Activated T-cell treated with anti-CD3 and anti-CD28 coated beads, Interleukin-2, amount 50 U/mL, for 48 hours (primary cell): ENCODE measurements at places on chromosomes 6 and 20.
A peak's percentile ranks its signal among the peaks of the same experiment; 100 is the strongest.

GRCh38 chr6:132275066-132275970, 126.0 kb downstream of the MOXD1 start:
- DNase-seq, result no peak

- no peak for DNase-seq
These were observed 32.7 kb downstream of the CYP24A1 start for GRCh38 chr20:54140927-54141566.

DNA sequence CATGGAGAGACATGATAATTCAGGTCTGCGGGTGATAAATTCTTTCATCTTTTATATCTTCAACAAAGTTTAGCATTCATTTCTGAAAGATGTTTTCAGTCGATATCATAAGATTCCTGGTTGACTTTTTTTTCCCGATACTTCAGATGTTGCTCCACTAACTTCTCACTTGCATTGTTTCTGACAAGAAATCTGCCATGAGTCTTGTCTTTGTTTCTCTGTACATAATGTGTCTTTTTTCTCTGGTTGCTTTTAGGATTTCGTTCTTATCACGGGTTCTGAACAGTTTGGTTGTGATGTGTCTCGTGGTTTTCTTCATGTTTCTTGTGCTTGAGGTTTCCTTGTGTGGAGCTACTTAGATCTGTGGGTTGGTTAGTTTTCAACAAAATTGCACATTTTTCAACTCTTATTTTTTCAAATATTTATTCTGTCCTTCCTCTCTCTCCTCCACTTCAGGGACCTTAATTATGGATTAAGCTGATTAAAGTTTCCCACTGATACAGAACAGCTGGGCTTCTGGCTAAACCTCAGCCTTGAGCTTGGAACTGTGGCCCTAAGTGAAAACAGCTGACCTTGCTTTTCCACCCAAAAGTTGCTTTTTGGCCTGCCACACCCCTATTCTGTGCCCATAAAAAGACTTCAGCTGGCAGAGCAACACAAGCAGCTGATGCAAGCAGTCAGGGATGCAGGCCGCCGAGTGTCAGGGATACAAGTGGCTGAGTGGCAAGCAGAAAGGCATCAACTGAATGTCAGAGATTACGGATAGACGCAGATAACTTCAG, 97.9 kb upstream of the SNX9 start:
- no peak for DNase-seq

GRCh38 chr20:32190616-32191415, 16.7 kb downstream of the PLAGL2 start:
- peak; percentile 52 for DNase-seq

GRCh38 chr6:89596056-89596455, 42.5 kb downstream of the LYRM2 start:
- DNase-seq, result no peak

- peak; percentile 74 for DNase-seq
These were observed 27.8 kb downstream of the FGD2 start for GRCh38 chr6:37033255-37033654.

GRCh38 chr6:162100096-162100495, 627.5 kb downstream of the PRKN start:
- DNase-seq, result no peak

DNA sequence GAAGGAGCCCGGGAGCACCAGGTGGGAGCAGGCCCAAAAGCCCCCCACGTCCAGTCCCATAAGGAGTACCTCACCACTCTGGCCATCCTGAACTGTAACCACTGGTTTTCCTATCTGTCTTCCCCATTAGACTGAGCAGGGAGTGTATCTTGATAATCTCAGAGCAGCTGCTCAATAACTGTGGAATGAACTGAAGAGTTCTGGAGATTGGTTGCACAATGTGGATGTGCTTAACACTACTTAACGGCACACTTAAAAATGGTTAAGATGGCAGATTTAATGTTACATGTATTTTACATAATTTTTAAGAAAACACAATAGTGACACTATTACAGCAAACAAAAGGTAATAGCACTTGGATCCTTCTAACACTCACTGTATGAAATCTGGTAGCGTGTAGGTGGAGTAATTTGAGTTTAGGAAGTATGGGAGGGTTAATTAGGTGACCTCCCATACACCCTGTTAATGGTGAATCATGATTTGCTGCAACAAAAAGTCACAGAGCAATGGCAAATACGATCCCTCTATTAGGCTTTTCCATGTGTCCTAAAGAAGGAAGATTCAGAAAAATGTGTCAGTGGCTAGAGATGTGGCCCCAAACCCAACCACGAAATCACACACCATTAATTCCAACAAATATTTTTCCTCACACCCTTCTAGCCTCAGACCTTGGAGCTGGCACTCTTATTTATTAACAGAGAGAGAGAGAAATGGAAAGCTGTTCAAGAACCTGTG, 18.4 kb downstream of the TRAM2 start:
- DNase-seq, result no peak

- DNase-seq, result no peak
These were observed 639 bp upstream of the ZNF335 start for GRCh38 chr20:45972500-45973183.

DNA sequence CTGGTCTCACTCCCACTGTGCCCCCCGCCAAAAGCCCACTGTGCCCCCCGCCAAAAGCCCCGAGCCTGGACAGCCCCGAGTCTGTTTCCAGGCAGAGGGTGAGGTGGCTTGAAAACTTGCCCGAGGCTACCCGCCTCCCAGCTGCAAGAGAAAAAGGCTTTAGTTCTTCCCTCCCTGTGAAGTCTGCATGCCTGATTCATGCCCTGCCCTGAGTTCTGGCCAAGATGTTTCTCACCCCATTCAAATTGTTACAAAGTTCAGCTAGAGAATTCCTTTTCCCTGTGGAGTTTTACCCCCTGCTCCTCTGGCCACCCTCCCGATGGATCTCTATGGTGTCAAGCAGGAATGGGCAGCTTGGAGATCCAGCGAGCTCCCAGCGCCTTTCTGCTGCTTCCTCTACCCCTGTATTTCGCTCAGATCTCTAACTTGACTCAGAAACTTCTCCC, 298.8 kb upstream of the MAP3K7 start:
- DNase-seq, result no peak

DNA sequence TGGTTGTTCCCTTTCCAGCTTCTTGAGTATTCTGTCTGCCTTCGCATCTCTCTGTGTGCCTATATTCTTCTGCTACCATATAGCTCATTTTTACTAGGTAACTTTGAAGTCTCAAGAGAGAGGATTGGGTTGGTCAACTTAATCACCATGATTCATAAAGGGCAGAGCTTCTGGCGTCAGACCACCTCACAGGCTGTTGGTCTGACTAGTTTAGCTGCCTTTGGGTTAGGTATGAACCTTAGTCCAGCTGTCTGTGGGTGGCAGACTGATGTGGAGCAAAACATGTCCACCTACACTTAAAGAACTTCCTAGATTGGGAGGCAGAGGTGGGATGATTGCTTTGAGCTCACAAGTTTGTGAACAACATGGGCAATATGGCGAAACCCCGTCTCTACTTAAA, 192.2 kb upstream of the SGK1 start:
- DNase-seq, result no peak

- DNase-seq, result no peak
These were observed 79.0 kb downstream of the ANKEF1 start for GRCh38 chr20:10113746-10114145.

- no peak for DNase-seq
These were observed 26.8 kb upstream of the TCFL5 start for GRCh38 chr20:62888406-62888805.

GRCh38 chr6:113879186-113880096, 22.3 kb downstream of the MARCKS start:
- DNase-seq, result no peak

DNA sequence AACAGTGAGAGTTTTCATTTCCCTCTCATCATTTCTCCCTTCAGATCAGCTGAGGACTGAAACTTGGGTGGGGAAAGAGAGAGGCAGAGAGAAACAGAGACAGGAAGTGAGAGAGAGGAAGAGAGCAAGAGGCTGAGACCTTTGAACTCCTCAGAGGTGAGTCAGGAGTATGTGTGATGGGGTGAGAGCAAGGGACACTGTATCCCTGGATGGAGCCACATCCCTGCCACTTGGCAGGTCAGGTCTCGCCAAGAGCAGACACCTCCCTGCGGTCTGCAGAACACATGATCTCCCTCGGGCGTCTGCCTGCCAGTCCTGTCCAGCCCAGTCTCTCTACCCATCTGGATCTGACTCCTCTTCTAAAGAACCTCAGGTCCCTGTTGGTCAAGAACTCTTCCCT, 62.7 kb upstream of the SYNDIG1 start:
- DNase-seq, result no peak

GRCh38 chr6:7910298-7910653, 312 bp downstream of the TXNDC5 start:
- DNase-seq, result no peak

DNA sequence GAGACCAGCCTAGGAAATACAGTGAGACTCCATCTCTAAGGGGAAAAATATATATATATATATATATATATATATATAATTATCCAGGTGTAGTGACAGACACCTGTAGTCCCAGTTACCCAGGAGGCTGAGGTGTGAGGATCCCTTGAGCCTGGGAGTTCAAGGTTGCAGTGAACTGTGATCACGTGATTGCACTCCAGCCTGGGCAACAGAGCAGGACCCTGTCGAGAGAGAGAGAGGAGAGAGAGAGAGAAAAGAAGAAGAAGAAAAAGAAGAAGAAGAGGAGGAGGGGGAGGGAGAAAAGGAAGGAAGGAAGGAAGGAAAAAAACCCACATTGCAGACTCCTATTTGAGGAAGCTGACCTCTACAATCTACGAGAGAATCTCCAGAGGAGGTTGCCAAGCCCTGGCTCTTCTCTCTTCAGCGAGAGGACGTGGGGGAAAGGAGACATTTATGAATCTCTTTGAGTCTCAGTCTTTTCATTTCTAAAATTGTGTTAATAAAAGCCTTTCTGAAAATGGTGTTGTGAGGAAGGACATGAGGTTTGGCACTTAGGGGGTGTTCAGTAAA, 49.7 kb downstream of the COL11A2 start:
- DNase-seq, result no peak

DNA sequence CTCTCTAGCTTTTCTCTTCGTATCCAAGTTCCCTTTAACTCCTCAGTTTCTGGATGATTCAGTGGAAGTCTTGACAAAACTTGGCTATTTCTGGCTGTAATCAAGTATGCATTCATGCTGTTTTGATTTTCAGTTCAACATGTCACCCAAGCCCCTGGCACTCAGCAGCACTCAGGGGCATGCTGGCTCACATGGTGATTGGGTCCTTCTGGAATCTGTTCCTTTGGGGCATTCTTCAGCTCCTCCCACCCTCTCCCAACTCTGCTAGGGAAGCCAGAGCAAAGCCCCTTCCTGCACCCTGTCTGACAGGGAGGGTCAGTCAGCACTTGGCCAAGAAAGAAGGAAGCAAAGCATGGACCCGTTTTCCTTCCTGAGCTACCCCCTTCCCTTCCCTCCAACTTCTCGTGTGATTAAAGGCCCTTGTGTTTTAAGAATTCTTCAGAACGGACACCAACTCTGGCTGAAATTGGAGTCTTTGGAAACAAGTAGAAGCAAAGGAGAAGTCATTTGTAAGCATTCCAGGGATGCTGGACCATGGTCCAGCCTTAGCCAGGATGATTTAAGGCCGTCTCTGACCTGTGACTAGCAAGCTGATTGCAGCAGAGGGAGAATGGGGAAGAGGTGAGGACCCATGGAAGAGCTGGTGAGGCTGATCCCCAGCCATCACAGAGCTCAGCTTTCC, 7.1 kb downstream of the PLEKHG1 start:
- no peak for DNase-seq

- DNase-seq, result no peak
These were observed 143.6 kb downstream of the MAFB start for GRCh38 chr20:40545478-40545877.

- DNase-seq, result no peak
These were observed 35.0 kb downstream of the ADGRG6 start for GRCh38 chr6:142336787-142337186.

DNA sequence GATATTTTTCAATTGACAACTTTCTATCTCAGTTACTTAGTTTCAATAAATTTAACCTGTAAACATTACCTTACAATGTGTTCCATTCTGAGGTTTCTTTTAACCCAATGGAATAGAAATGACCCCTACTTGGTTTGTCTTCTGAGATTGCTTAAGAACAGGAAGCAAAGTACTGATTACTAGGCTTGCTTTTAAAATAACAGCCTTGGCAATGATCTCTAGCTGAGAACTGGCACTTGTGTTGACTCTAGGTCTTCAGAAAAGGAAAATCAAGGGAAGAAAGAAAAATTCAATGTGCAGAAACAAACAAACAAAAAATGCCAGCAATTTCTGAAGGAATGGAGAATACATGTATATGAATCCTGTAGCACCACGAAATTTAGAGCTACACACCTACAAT, 66.1 kb downstream of the SYNE1 start:
- no peak for DNase-seq

DNA sequence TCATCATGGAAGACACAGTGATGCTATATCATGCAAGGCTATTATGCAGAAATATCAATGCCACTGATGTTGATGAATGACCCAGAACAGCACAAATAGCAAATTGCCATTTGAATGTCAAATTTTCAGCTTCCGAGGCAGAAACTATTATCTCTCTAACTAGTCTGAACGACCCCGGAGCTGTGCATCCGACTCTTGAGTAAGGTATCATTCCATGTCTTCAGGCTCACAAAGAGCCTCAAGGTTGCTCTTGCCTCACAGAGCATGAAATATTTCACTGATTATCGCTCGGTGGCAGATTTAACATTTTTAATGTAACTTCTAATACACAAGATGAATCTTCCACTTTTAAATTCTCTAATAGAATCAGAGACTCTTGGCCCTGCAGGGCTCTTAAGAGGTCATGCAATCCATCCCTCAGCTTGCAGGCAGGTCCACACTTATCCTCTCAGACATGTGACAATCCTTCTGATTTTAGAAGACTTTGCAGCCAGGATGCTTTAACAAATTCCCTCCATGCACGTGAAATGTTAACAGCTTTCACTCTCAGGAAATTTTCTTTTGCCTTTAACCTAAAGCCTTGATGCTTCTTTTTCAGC, 221.0 kb downstream of the FRK start:
- no peak for DNase-seq

GRCh38 chr6:118724211-118724610, 72.8 kb upstream of the CEP85L start:
- DNase-seq, result no peak

DNA sequence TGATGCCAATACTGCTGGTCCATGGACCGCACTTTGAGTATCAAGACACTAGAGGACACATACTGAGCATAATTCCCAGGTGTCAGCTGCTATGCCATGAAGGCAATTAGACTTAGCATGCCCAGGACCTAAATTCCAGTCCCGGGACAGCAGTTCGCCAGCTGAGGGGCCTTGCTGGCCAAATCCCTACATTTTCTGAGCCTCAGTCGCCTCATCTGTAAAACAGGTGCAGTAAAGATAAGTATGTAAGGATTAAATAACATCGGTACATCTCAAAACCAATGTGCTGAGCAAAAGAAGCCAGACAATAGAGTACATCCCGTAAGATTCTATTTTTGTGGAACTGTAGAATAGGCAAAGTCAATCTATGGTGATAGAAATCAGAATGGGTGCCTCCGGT, 1.0 kb downstream of the BFSP1 start:
- DNase-seq, result no peak
